KG1 (cell line): ENCODE measurements at places on chromosomes 7 and 10.

DNA sequence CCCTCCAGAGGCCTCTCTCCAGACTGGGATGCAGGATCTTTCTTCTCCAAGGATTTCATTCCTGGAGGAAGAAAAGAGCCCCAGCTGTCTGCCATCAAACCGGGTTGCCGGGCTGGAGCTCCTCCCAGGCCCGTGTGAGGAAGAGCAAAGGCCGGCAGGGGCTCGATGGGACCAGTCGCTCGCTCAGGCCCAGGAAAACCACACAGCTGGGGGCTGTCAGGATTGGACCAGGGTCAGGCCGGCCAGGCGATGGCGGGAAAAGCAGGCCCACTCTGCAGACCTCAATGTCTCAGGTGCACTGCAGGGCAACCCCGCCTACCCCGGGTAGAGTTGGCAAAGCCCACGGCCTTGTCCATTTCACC, 98.1 kb upstream of the DNAAF5 start:
- no peak for DNase-seq

DNA sequence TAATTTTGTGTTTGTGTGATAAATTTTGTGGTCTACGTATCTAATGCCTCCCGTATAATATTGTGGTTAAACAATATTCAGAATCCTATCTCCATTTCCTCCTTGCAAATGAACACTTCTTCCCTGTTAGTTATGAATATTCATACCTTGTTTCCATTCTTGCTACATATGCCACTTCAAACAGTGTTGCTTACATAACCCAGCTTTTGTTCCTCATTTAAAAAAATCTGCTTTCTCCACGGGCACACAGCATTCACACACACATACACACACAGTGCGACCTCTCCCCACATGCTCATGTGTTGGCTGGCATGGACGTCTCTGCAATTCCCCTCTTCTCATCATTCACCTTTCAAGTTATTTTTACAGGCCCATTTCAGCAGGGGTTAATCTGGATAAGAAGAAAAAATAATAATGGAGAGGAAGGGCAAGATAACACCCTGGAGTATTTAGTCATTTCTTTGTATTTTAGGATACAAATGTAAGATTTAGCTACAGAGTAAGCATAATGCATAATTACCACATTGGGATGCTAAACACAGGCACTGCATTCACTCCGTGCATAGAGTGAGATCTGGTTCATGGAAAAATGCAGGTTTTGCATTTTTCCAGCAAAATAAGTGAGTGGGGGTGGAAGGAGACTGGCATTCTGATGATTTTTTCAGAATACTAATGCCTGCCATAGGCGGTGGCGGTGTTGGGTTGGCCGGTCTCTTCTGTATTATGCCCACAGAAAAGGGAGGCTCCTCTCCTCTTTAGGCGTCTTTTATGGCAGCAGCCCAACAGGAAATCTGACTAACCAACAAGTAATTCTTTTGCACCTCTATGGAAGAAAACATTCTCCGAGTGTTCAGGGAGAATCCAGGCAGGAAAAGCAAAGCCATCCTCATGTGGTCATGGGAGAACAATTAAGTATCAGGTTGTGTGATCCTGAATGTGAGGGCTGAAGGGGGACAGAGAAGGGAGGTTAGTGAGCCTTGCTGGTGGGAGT, 31.7 kb upstream of the ELMO1 start:
- DNase-seq: no peak

GRCh38 chr7:149022756-149023360, 5.4 kb downstream of the PDIA4 start:
- DNase-seq: no peak

DNA sequence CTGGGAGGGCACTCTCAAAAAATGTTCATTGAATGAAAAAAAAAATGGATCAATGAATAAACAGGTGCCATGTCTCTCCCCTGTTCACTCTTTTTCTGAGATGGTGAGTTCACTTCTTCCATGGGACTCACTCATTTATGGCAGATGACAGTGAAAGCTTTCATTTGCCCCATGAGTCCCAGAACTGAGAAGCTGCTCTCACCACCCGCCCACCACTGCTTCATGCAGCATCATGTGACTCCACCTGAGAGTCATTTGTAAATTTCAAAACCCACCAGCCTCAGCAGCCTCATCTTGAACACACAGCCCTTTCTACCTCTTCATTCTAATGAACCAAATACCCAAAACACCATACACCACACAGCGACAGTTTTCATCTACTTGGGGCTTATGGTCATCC, 64.9 kb downstream of the SCRN1 start:
- no peak for DNase-seq

DNA sequence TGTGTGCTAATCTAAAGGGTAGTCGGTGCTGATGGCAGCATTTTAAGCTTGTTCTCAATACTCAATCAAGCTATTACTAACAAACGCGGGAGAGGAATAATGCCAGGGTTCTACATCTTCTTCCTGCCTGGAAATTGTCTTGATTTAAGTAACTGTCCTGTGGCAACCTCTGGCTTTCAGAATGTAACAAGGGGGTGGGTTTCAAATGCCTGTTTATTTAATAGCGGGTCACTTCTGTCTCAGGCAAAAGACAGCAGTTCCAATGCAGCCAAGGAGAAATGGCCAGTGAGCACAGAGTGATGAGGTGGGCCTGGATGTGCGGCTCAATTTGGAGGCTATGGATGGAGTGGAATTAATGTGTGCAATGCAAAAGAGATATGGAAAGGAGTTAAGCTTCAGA, 692.4 kb downstream of the KCNMA1 start:
- DNase-seq: no peak

DNA sequence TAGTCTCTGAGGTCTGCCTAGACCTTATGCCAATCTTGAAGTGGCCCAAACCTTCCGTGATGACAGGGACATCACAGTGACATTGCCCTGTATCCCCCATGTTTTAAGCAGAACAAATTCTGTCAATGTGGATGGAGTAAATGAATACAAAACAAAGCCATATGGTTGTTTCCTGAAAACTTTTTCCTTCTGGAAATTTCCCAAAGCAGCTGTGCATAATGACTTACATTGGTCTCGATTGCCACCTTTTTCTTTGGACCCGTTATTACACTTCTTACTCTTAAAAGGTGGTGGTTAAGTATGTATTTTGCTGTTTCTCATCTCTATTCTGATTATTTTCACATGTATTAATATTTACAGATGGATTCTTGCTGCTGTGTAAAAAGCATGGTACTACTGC, 411.2 kb upstream of the KLF6 start:
- DNase-seq: no peak

GRCh38 chr10:127907411-127908105, 655 bp downstream of the PTPRE start:
- no peak for DNase-seq

DNA sequence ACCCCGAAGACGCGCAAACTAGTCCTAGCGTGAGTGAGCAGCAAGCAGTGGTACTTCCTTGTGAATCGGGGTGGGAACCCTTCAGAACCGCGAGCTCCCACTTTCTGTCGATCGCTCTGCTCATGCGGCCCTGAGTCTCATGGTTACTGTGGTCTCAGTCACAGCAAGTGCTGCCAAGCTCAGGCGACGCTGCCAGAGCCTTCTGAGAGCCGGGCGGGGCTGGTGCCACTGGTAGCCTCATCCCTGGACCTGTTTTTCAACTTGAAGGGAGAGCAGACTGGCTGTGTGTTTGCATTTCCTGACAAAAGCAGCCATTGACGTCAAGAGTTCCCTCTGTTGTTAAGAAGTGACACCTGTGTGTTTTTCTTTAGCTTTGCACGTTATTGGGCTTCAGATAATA, 32.9 kb upstream of the BHLHA15 start:
- DNase-seq: no peak

DNA sequence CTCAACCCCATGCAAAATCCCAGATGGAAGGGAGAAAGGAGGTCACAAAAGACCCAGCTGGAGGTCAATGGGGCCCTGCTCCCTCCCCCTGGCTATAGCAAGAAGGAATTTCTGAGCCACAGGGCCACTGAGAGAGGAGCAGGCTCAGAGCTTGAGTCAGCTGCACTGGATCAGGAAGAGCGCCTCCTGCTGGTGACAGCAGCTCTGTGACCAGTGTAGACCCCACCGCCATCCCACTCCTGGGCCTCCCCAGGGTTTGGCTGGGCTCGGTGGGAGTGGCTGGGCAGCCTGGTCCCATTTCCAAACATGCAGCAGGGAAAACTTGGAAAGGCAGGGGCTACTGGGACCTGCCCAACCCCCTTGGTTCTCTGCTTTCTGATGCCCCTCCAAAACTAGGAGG, 31.5 kb upstream of the PRLHR start:
- no peak for DNase-seq
